ENCODE measurements at places on chromosomes 4 and X.

- no peak for DNase-seq
Observed at GRCh38 chr4:152613841-152614721, 65.7 kb downstream of the TMEM154 start.

- DNase-seq, result no peak
Observed at GRCh38 chr4:22668301-22668700, 24.4 kb upstream of the GBA3 start.

GRCh38 chr4:7710576-7711306 is 228.9 kb downstream of the AFAP1 start:
- no peak for DNase-seq

DNA sequence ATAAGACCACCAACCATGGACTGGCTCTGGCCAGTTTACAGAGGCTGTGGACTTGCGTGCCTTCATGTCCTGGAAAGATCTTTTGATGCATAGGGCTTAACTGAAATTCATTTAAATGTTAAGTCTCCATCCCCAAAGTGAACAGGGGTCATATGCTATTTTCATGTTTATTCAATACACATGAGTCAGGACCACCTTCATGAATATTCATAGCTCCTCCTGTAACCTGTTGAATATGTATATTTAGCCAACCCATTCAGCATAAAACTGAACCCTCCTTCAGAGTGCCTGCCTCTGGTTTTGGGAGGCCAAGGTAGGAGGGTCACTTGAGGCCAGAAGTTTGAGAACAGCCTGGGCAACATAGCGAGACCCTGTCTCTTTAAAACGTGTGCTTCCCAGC is 7.1 kb downstream of the CTPS2 start:
- no peak for DNase-seq

GRCh38 chr4:39928538-39928937 is 49.2 kb downstream of the PDS5A start:
- no peak for DNase-seq

GRCh38 chr4:135244696-135245095 is 1043.1 kb upstream of the PABPC4L start:
- no peak for DNase-seq

DNA sequence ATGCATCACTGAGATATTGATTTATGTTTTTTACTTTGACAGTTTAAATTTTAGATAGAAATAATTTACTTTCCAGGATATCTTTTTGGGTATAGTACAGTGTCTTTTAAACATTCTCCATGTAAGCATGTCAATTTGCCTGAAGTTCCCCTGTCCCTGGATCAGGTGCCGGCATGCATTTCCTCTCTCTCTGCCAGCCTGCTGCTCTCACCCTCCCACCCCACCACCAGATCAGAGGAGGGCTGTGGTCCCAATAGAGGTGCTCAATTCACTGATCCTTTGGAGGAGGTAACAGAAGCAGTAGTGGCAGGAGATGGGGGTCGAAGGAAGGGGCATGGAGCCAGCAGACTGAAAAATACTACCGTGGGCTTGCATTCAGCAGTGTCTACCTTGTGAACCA is 28.3 kb upstream of the DSPP start:
- no peak for DNase-seq

DNA sequence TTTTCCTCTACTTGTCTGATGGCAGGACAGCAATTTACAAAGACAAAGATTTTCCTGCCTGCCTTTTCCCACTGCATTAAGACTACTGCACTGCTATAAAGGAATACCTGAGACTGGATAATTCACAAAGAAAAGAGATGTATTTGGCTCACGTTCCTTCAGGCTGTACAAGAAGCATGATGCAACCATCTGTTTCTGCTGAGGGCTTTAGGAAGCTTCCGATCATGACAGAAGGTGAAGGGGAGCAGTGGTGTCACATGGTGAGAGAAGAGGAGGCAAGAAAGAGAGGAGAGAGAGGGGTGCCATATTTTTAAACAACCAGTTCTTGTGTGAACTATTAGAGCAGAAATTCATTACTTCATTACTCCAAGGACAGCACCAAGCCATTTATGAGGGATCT is 617.1 kb upstream of the HTR2C start:
- DNase-seq, result no peak

DNA sequence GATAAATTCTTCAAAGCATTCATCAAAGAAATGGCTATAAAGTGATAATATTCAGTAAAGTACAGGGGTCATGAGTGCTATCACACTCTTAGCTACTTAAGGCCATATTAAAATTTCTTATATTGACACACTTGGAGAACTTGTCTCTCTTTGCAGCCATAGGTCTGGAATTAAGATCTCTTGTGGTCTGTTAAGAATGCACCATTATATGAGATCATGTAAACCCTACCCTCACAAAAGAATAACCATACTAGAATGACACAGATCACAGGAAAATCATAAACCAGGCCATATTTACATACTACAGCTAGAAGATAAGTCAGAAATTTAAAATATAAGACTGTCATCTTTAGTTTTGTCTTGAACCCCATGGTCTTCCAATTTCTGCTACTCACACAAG is 434.3 kb downstream of the PDGFC start:
- no peak for DNase-seq

- no peak for DNase-seq
Observed at GRCh38 chr4:147479786-147480185, 1.1 kb upstream of the EDNRA start.

GRCh38 chr4:8774071-8774470 is 97.6 kb downstream of the HMX1 start:
- DNase-seq, result no peak

Measured in stimulated activated CD4-positive, alpha-beta T cell treated with anti-CD3 and anti-CD28 coated beads, Interleukin-4, amount 100 ng/mL, for 48 hours (primary cell).